Stimulated activated naive CD4-positive, alpha-beta T cell treated with Interleukin-2 at 50 U/mL for 16 hours (primary cell): ENCODE measurements at places on chromosomes 11 and 22.

DNA sequence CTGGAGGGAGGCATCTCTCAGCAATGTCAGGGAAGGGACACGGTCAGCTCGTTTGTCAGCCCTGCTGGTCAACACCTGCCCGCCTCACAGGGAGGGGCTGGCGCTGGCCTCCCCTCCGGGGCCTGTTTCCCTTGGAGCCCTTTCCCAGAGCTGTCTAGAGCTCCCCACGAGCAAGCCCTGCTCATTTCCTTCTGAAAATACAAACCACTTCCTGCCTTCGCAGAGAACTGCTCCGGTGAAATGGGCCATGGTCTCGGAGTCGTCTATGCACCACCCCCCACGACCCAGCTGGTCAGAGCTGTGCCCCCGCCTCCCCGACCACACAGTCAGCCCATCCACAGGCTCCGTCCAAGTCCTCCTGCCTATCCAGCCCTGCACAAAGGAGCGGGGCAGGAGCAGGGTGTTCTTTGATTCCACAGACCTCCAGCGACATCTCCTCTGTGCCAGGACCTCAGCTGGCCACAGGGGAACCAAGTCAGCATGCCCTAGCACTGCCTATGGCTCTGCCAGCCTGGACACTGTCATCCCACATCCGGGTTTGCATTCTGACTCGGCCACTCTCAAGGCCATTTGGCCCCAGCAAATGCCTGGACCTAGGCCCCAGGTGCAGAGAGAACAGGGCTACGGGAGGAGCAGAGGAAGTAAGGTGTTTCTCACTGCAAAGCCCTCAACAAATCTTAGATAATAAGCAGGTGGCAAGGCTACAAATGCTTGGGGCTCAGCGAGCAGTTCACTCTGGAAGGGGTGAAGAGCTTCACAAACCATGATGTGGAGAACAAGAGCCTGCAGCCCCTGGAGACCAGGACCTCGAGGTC lies 82.1 kb upstream of the WNT11 start:
- DNase-seq = no peak

- DNase-seq = no peak
Observed at GRCh38 chr11:129996113-129996870, 6.3 kb downstream of the PRDM10 start.

DNA sequence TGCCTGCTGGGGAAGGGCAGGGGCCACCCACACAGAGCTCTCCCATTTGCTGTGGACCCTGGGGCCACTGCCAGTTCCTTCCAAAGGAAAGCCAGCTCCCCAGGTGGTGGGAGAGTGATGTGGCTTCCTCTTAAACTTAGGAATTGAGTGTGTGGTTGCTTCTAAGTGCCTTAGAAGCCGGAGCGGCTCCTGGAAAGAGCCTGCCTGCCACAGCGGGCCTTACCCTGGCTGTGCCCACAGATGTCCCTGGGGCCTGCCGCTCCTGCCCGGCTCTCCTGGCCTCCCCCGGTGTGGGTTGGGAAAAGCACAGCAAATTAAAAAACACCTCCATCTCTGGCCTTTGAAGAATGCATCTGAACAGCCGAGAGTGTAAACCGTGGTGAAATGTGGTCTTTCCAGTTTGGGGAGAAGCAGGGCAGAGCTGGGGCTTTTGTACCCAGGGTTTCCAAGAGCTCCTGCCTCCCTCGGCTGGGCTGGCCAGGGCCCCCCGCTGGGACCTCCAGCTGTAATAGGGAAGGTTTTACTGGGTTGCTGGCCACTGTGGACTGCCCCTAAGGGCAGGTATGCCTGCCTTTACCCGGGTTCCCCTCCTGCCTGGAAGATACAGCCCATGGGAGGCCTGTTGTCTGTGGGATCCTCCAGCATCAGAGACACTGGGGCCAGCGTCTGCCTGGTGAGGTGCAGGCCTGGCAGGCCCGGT lies 30.2 kb downstream of the LRP5 start:
- DNase-seq = no peak

GRCh38 chr11:31958076-31958735 lies 132.7 kb upstream of the RCN1 start:
- peak; percentile 43 for DNase-seq

- no peak for DNase-seq
Observed at GRCh38 chr11:10606536-10607208, 38.2 kb upstream of the LYVE1 start.

DNA sequence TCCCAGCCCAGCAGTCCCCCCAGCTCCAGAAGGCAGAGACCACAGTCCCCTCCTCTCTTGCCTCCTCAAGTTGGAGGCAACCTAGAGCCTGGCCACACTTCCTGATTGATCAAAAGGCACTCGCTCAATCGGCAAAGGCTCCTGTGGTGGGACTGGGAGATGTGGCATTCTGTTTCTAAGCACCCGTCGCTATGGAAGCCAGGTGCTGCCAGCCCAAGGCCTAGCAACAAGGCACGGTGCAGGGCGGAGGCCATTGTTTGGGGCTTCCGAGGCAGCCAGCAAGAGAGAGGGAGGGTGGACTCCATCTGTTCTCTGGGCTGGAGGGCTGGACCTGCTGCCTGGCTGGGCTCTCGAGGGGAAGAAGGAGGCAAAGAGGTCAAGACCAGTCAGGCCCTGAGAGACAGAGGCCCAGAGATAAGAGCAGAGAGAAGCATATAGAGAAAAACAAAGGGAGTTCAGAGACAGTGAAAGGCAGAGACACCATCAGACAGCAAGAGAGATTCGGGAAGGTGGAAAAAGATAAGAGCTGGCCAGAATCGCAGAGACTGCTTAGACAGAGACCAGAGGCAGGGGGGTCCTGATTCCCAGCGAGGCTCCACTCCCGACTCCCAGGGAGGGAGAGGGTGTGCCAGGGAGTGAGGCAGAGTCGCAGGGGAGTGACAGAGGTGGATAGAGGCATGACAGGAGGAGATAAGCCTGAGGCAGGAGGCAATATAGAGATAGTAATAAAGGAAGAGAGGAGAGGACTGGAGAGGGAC lies 21.2 kb downstream of the PDE2A start:
- DNase-seq = no peak

GRCh38 chr11:61947486-61948210 lies 2.5 kb upstream of the BEST1 start:
- peak; percentile 51 for DNase-seq

GRCh38 chr11:69891421-69892236 lies 72.4 kb upstream of the FGF3 start:
- no peak for DNase-seq

DNA sequence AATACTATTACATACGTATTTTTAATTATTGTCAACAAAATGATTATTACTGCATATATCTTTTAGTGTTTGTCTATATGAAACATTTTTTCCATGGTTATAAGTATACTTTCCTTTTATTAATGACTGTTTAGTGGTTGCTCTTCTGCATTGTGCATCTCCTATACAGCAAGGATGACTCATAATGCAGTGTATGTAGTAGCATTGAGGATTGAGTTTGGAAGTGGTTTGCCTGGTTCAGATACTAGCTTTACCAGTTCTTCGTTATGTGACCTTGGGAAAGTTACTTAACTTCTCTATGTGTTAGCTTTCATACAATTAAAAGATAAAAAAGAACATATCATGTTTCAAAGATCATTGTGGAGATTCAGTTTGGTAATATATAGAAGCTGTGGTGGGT lies 44.1 kb downstream of the CHORDC1 start:
- no peak for DNase-seq

DNA sequence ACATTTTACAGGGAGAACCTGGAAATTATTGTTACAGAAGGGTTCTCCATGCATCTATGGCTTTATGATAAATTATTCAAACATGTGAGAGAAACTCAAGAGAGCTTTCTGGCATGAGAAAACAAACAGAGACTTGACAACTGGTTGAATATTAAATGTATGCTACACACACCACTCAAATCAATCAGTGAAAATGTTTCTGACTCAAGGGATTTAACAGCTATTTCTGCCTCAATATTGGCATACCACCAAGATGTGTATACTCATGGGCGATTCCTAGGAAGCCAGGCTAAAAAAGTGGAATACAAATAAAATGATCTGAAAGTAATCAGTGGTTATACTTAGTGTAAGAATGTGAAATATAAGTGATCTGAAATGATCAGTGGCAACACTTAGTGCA lies 15.8 kb upstream of the OR51T1 start:
- no peak for DNase-seq

DNA sequence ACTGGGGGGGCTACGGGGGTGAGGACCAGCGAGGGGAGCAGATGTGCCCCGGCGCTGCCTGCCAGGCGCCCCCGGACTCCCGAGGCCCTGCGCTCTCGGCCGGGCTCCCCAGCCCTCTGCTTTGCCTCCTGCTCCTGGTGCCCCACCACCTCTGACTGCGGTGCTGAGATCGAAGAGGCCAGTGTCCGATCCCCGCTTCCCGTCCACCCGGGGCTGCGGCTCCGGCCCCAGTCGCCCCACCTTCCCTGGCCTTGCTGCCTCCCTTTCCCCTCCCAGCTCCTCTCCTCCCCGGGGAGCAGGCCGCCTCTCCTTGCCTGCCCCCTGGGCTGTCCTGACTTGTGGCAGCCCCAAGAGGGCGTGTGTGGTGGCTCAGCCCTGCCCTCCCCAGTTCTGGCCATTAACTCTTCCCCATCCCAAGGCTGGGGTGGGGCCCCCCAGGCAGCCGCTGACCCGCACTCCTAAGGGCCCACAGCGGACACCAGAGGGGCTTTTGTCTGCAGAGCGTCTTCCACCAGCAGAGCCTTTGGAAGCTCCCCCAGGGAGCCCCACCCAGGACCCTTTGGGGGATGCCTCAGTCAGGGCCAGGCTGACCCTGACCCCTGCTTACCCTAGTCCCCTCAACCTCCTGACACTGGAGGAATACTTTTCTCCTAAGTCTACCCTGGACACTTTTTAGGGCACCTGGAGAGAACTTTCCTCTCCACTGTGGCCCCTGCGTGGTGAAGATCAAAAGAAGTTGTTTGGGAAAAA lies 16.6 kb downstream of the RTN4RL2 start:
- DNase-seq = peak; percentile 19

GRCh38 chr11:80241766-80242165 lies 800.9 kb upstream of the TENM4 start:
- DNase-seq = no peak

DNA sequence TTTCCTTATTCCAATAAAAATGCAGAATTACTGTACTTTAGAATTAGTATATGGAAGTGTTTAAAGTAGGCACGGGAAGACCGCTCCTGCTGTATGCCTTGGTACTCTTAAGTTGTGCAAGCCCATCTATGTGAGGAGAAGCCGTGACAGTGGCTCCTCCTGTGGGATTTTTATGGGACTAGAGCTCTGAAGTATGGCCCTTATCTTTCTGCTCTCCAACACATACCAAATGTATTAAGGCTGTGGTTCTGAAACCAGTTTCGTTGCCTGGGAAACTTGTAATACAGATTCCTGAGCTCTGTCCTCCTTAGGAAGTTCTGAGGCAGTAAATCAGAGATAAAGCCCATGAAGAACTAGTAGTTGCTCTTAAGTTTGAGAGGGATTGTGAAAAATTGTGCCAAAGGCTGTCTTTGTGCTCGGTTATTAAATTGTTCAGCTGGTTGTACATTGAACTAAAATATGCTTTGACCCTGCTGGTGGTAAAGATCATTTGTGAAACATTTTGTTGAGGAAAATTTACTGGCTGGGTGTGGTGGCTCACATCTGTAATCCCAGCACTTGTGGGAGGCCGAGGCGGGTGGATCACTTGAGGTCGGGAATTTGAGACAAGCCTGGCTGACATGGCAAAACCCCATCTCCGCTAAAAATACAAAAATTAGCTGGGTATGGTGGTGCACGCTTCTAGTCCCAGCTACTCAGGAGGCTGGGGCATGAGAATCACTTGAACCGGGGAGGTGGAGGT lies 29.3 kb downstream of the RTN3 start:
- DNase-seq = no peak

DNA sequence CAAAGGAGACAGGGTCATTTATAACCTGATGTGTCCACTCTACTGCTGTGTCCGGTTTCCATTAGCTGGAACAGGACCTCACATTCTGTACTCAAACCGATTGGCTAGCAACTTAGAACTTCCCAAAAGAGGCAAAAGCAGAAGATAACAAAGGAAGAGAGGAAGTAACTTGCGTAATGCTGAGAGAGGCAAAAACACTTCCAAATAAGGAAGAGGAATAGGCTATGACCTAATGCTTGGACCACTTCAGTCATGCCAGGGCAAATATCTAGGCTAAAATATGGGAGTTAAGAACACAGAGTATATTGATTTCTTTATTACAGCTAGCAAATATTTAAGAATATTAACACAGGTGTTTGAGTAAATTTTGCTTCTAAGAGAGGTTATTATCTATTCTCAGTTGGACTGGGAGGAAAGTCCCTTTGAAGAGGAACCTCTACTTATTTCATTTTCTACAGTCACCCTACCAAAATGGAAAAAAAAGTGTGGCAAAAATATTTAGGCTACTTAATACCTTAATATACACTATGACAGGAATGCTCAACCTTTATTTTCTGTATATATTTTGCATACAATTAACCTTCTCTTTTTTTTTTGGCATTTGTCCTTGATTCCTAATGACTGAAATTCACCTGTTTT lies 499.8 kb upstream of the CHORDC1 start:
- DNase-seq = no peak

- no peak for DNase-seq
Observed at GRCh38 chr22:25818541-25818940, 76.6 kb downstream of the MYO18B start.

- DNase-seq = no peak
Observed at GRCh38 chr11:35907648-35908431, 36.0 kb upstream of the LDLRAD3 start.

DNA sequence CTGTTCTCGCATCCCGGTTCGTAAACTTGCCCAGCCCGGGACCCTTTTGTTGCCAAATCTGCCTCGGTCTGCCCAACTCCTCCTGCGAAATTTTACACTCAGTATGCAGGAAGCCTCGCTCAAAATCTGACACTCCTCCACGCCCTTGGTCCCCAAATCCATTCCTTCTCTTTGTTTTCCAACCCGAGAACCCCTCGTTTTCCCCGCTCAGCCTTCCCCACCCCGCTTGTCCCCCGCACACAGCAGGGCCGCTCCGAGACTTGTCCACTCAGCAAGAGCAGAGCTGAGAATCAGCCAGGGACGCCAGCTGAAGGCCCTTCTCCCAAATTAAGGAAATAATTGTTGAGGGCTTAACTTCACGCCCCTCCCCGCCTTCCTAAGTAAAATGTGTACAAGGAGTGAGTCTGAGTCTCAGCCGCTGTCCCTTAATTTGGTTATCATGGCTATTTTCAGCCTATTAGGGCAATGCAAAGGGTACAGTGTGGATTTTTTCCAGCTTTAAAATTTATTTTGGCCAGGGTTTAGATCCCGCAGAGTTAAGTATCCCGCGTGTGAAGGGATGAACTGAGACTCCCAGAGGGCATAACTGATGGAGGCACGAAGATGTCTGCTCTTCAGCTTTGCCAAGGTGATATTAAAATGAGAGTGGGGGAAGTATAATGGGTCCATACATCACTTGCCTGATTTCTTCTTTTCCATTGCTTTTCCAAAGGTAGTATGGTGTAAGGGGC lies 581 bp upstream of the FBXO3 start:
- no peak for DNase-seq

- peak; percentile 10 for DNase-seq
Observed at GRCh38 chr11:77147668-77148321, 19.7 kb downstream of the MYO7A start.
